ENCODE measurements at places on chromosomes 2 and 18. TPM values are rescaled to one million over a fixed set of nuclear protein-coding genes. Genes with fewer than 3 reads are reported as not detected.
A peak's percentile ranks its signal among the peaks of the same experiment; 100 is the strongest.

TNS1 gene
- 132 TPM for polyA plus RNA-seq

NEU4 gene
- 27.3 TPM for polyA plus RNA-seq

GRCh38 chr18:2223449-2223848 lies 347.9 kb downstream of the METTL4 start:
- peak; percentile 69 for DNase-seq

BMP10 gene
- polyA plus RNA-seq: not detected

GRCh38 chr2:193845604-193846003 lies 1650.9 kb upstream of the TMEFF2 start:
- no peak for DNase-seq

GRCh38 chr2:69177063-69177771 lies 164.2 kb downstream of the ANTXR1 start:
- no peak for DNase-seq

KRTCAP3 gene
- 4.6 TPM for polyA plus RNA-seq

DNA sequence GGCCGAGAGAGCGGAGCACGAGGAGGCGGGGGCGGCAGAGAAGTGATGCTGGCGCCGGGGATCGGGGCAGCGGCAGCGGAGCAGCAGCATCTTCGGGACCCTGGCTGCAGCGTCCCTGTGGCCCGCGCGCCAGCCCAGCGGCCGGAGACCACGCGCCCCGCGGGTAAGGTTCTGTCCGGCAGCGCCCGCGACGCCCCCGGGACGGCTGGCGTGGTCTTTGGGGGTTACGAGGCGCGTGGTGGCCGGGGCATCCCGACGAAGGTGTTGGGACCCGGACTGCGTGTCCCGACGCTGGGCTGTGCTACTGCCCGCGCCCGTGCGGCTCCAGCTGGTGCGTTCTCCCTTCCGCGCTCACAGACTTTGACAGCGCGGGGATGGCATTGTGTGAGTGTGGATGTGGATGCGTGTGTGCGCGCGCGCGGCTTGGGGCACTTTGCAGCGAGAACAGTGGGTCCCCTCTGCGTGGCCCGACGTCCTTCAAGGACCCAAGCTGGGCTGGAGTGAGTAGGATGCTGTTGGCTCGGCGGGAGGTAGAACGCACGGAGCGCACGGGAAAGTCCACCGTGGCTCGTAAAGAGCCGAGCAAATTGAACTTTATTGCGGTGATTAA lies 405.0 kb downstream of the XIRP2 start:
- no peak for DNase-seq

DNA sequence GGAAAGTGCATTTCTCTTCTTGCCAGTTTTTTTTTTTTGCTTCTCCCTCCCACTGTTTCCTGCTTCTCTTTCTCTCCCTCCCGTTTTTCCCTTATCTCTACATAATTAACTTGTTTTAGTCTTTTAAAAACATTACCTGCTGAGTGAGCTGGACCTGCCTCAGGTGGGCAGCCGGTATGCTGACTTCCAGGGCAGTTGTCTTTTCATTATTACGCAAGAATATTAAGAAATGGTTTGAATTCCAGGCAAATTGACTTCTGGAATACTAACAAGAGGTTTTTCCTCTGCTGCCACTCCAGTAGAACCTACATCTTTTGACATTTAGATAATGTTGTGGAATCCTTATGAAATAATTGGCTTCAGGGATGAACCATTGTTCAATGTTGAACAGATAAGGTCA lies 161.8 kb downstream of the THSD7B start:
- DNase-seq: no peak

DNA sequence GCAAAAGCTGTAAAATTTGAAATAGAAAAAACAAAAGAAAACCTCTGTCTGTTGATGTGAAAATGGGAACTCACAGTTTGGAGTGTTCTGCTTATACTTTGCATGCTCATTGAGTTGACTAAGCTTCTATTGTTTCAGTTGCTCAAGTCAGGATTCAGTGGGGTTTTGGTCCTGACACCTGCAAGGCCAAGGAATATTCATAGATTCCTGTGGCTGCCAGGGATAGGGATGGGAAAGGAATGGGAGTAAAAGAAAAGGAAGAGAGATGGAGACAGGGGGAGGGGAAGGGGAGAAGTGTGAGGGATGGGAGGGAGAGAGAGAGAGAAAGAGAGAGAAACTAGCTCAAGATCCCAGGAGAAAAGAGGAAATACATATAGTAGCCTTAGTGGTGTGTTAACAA lies 1.3 kb downstream of the CPS1 start:
- DNase-seq: no peak

- DNase-seq: no peak
Measured at GRCh38 chr2:67854798-67855197, 208.0 kb downstream of the C1D start.

- no peak for DNase-seq
Measured at GRCh38 chr2:108396845-108397244, 19.1 kb downstream of the SULT1C4 start.
